ENCODE measurements at places on chromosomes 6 and 20.

DNA sequence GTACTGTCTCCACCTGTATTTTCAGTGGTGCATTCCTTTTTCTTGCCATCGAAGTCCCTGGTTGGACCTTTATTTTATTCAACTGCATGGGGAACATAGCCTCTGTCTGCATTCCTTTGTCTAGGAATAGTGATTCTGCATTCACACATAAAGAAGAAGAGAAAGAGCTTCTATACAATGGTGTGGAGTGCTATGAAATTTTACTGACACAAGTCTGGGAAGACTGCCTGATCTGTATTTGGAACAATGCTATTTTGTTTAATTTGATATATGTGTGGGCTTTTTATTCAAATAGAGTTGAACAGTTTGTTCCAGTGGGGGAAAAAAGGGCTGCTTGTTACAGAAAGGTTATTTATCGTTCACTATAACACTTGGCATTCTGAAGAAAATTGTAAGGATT lies 375.7 kb upstream of the POU3F2 start:
- H3K4me1 ChIP-seq = no peaks in the 10 kb centered on the region
- no peaks in the 10 kb centered on the region for H3K27me3 ChIP-seq
- H3K4me3 ChIP-seq = no peak overlapping the region
- no peak for ATAC-seq
- no peaks in the 10 kb centered on the region for H3K36me3 ChIP-seq

GRCh38 chr6:84867521-84867920 lies 103.1 kb upstream of the TBX18 start:
- H3K4me3 ChIP-seq = no peak overlapping the region
- H3K27ac ChIP-seq = no peak overlapping the region
- no peaks in the 10 kb centered on the region for H3K36me3 ChIP-seq
- no peaks in the 10 kb centered on the region for H3K27me3 ChIP-seq
- no peak for ATAC-seq

DNA sequence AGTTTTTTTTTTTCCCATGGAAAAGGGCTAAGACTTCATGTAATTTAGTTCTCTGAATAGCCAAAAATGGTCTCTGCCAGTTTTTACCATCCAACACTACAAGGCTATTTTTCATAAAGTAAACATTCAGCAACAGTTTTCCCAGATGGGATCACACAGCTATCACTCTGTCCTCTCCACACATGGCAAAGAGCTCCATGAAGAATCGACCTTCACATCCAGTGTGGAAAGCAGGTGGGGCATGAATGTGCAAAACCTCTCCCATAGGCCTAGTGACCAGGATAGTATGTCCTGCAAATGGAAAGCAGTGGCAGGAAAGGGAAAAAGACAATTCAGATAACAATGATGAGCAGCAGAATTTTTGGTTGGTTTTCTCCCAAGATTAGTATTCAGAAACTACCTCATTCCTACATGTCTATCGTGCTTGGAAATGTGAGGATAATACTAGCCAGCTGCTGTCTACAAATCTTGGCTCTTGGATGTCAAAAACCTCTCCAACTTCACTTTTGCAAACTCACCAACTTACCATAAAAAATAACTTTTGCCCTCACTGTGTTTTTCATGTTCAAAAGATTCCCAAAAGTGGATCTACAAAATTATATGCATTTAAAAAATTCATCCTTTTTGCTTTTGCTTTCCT lies 159.7 kb upstream of the MCHR2 start:
- no peak overlapping the region for H3K27ac ChIP-seq
- no peaks in the 10 kb centered on the region for H3K4me1 ChIP-seq
- ATAC-seq = no peak
- peaks cover 17% of the 10 kb centered on the region for H3K27me3 ChIP-seq
- no peaks in the 10 kb centered on the region for H3K36me3 ChIP-seq
- no peak overlapping the region for H3K4me3 ChIP-seq

GRCh38 chr6:117906507-117906957 lies 532 bp upstream of the SLC35F1 start:
- no peaks in the 10 kb centered on the region for H3K36me3 ChIP-seq
- H3K27me3 ChIP-seq = peaks cover 58% of the 10 kb centered on the region
- peaks cover 5% of the 10 kb centered on the region for H3K4me1 ChIP-seq
- peak; percentile 42 for ATAC-seq
- no peak overlapping the region for H3K27ac ChIP-seq
- H3K4me3 ChIP-seq = peak overlapping the region; percentile 58

GRCh38 chr6:119348748-119349360 lies 707 bp downstream of the MAN1A1 start:
- ATAC-seq = peak; percentile 5
- no peaks in the 10 kb centered on the region for H3K27me3 ChIP-seq
- H3K36me3 ChIP-seq = peaks cover 5% of the 10 kb centered on the region
- peaks cover 47% of the 10 kb centered on the region for H3K4me1 ChIP-seq

- no peak overlapping the region for H3K4me3 ChIP-seq
- H3K27me3 ChIP-seq = no peaks in the 10 kb centered on the region
- no peaks in the 10 kb centered on the region for H3K36me3 ChIP-seq
These were observed 602.3 kb downstream of the PTPRT start for GRCh38 chr20:42587427-42587826.

- H3K4me1 ChIP-seq = no peaks in the 10 kb centered on the region
- no peaks in the 10 kb centered on the region for H3K36me3 ChIP-seq
- H3K27ac ChIP-seq = no peak overlapping the region
These were observed 293.6 kb upstream of the PRND start for GRCh38 chr20:4427940-4428586.

- no peak overlapping the region for H3K27ac ChIP-seq
- no peaks in the 10 kb centered on the region for H3K4me1 ChIP-seq
- ATAC-seq = peak; percentile 77
- no peaks in the 10 kb centered on the region for H3K36me3 ChIP-seq
These were observed 96.1 kb downstream of the NUS1 start for GRCh38 chr6:117771403-117771802.

DNA sequence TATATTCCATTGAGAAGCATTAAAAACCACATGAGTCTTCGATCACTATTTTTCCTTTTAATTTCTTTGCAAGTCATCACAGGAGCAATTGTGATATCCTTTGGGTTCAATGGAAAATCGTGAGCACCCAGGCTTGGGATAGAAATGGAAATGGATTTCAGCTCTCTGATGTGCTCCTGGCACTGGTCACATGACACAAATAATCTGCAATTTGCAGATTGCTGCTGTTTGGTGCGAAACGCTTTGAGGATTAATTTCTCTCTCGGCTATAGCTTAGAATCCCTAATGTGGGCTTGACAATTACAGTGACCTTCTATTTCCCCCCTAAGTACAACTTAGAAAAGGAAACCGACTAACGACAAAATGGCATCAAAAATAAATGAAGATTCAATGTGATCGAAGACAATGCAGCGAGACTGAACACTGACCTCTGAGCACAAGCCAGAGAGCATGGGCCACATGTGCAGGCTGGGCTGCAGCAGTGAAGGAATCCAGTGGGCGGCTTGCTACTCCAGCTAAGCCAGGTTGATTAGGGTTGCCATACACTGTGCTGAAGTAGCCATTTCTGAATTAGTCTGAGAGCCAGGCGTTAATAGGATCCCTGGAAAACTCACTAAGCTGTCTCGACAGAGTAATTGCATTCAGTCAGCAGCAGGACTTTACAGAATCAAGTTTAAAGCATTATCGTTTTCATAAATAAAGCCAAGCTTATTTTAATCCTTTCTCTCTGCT lies 301.8 kb upstream of the AGPAT4 start:
- no peaks in the 10 kb centered on the region for H3K27me3 ChIP-seq
- no peaks in the 10 kb centered on the region for H3K4me1 ChIP-seq
- no peak overlapping the region for H3K27ac ChIP-seq

- H3K4me1 ChIP-seq = no peaks in the 10 kb centered on the region
- peaks cover 82% of the 10 kb centered on the region for H3K27me3 ChIP-seq
- no peak overlapping the region for H3K4me3 ChIP-seq
These were observed 12.1 kb upstream of the MLN start for GRCh38 chr6:33815854-33816253.
